Hematopoietic multipotent progenitor cell treated with erythropoietin and hydrocortisone succinate and interleukin-3 and kit ligand, for 17 days (in vitro differentiated cells): ENCODE measurements at places on chromosomes 13 and 19.
A peak's percentile ranks its signal among the peaks of the same experiment; 100 is the strongest.

DNA sequence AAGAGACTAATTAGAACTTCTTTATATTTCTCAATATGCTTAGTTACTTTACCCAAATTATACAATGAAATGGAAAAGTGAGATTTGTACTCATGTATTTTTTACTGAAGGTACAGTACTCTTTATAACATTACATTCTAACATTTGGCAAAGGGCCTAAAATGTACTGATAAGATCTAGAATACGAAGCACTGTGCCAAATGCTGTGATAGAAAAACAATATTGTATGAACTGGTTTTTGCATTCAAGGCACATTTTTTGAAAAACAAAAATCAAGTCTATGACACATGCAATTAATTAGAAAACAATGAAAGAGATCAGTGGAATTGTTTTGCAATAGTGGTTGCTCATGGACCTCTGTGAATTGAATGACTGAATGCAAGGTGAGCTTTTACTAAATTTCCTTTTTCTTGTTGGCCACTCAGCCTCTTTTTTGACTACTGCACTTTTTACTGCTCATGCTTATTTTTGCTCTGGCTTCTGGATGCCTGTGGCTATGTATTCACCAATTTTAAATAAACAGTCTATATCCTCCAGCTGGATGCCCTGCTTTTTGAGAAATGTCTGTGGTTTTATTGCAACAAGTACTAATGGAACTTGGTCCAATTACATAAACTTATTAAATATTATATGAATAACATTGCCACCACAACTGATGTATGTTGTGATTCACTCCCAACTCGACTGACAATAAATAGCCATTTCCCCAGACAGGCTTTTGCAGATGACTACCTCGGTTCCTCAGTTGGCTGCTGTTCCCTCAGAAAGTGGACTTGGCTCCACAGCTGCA is 41.4 kb upstream of the OBI1 start:
- DNase-seq, result no peak

- no peak for DNase-seq
Measured at GRCh38 chr13:114024603-114025404, 50.9 kb upstream of the C13orf46 start.

- no peak for DNase-seq
Measured at GRCh38 chr13:79987323-79987722, 353.6 kb downstream of the SPRY2 start.

DNA sequence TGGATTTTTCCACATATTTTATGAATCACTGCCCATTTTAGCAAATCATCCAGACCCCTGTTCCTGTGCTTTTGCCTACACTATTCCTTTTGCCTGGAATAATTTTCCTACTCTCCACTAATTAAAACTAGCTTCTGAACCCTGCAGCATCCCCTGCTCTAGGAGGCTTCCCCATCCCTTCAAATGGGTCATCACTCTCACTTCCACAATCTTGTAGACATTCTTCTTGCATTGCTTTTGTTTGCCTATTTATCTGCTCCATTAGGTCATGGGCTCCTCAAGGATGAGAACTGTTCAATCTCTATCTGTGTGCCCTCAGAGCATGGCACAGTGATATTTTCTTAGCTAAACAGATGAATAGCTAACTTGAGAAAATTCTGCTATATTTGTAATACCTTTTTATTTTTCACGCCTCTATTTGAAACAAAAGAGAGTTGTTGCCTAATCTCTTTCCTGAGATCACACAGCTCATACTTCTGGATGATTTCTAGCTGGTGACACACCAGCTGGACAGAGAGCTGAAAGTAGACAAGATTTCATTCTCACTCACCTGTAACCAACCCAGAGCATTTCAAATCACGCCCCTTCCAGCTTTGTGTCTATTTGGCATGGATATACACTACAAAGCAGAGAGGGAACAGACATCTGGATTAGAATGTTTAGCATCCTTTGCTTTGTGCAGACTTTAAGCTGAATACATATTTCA is 466.0 kb downstream of the FOXO1 start:
- DNase-seq, result no peak

DNA sequence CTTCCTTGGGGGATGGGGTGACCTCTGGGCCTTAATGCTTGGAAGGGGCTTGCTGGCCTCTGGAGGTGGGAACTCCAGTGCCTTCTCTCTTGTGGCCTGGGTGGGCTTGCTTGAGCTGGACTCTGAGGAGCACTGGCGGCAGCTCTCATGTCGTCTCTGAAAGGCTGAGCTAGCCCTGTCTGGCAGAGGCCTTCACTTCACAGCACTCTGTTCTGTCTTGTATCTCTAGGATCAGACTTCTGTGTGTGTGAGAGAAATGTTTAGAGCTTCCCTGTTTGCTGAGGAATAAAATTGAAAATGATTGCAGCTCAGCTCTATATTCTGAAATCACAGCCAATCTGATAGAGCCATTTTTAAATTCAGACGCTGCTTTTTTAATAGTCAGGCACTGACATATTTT is 185.3 kb downstream of the KCNRG start:
- no peak for DNase-seq

DNA sequence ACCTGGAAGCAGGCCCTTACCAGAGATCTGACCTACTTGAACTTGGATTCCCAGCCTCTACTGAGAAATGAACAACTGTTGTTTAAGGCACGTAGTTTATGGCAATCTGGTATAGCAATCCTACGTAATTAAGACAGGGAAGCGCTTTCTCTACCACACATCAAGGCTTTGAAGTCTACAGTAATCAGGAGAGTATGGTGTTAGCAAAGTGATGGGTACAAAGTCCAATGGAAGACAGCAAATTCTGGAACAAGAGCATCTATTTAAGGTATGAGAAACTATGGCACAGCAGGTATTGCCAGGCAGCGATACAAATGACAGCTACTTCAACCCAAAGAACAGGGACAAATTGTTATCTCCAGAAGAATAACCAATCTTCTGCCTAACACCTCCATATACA is 3.1 kb downstream of the ZNF563 start:
- DNase-seq, result no peak

GRCh38 chr19:3298853-3299449 is 67.4 kb upstream of the NFIC start:
- no peak for DNase-seq

- DNase-seq, result peak; percentile 93
Measured at GRCh38 chr19:2266183-2266993, 10.2 kb upstream of the JSRP1 start.

DNA sequence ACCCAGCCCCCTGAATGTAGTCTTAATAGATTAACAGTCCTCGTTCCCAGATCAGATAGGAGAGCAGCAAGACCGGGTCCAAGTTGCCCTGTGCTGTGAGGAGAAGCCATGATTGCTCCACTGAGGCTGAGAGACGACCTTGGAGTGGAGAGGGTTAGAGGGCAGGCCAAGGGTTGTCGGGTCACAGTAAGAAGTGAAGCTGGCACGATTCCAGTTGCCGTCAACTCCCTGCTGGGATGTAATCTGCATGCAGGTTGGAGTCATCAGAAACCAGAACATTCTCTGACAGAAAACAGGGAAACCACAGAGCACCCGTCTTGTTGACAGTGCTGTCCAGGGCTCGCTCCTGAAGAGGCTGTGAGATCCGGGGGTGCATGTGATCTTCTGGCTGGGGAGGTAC is 19.0 kb upstream of the ATP11A start:
- no peak for DNase-seq

DNA sequence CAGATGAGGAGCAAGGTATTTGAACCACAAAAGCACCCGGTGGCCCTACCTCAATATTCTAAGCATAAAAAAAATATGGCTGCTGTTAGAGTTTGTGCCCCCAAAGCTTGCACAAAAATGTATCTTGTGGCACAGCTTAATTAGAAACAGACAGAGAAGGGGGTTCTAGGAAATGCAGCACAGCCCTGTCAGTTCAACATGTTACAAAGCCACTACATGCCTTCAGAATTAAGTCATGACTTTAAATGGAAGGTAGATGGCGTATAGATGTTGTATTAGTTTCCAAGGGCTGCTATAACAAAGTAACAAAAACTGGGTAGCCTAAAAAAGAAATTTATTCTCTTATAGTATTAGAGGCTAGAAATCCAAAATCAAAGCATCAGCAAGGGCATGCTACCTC is 703.8 kb downstream of the DIAPH3 start:
- no peak for DNase-seq

GRCh38 chr19:38557205-38557799 is 60.5 kb downstream of the MAP4K1 start:
- peak; percentile 51 for DNase-seq

DNA sequence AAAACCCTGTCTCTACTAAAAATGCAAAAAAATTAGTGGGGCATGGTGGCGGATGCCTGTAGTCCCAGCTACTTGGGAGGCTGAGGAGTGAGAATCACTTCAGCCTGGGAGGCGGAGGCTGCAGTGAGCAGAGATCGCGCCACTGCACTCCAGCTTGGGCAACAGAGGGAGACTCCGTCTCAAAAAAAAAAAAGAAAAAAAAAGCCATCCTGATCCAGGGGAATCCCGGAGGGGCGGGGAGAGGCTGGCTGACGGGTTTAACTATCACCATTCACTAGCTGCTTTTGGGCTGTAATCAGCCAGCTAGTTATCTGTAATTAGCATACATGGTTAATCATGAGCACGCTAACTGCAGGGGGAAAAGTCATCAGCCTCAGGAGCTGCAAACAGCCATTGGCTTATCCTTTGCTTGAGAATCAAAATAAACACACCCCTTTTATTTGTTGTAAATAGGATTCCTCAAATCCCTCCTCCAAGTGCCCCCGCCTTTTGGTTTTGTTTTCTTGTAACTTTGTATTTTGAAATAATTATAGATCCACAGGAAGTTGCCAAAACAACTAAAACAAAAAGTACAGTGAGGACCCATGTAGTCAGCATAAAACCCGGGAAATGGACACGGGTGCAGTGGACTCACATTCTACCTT is 9.6 kb downstream of the FSD1 start:
- no peak for DNase-seq

DNA sequence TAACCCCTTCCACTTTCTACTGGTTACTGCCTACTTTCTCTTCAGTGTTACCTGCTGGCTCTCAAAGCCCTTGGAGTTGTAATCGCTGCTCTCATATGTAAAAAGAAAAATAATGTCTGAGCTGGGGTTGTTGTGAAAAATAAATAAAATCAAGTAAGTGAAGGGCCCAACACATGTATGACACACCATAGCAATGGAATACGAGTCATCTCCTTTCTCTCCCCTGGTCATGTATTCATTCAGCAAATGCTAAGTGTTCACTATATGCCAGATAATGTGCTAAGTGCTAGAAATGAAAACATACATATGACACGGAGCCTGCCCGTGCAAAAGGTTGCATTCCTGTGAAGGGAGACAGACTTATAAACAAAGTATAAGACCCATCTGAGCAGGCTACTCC is 535.0 kb downstream of the RFC3 start:
- DNase-seq, result no peak

GRCh38 chr13:45481688-45482087 is 16.9 kb downstream of the COG3 start:
- no peak for DNase-seq

DNA sequence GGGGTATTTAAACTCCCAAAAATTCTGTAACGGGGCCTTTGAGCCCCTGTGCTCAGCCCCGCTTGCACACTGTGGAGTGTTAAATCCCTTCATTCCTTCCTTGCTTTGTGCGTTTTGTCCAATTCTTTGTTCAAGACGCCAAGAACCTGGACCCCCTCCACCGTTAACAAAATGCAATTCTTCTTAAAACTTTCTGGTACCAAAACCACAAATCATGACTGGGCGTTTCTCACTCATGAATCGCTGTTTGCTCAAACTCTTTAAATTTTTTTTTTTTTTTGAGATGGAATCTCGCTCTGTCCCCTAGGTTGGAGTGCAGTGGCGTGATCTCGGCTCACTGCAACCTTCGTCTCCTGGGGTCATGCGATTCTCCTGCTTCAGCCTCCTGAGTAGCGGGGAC is 881 bp downstream of the ZNF20 start:
- DNase-seq, result no peak

GRCh38 chr13:39036212-39036611 is 1.7 kb downstream of the PROSER1 start:
- no peak for DNase-seq

DNA sequence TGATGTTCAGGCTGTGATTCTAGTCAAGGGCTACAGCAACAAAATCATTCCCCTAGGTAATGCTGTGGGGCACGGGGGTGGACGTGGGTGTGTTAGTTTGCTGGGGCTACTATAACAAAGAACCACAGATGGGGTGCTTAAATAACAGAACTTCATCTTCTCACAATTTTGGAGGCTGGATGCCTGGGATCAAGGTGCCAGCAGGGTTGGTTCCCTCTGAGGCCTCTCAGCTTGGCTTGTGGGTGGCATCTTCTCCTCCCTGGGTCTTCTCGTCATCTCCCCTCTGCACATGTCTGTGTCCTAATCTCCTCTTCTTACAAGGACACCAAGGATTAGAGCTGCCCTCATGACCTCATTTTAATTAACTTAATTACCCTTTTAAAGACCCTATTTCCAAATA is 114.9 kb downstream of the ESD start:
- DNase-seq, result no peak

DNA sequence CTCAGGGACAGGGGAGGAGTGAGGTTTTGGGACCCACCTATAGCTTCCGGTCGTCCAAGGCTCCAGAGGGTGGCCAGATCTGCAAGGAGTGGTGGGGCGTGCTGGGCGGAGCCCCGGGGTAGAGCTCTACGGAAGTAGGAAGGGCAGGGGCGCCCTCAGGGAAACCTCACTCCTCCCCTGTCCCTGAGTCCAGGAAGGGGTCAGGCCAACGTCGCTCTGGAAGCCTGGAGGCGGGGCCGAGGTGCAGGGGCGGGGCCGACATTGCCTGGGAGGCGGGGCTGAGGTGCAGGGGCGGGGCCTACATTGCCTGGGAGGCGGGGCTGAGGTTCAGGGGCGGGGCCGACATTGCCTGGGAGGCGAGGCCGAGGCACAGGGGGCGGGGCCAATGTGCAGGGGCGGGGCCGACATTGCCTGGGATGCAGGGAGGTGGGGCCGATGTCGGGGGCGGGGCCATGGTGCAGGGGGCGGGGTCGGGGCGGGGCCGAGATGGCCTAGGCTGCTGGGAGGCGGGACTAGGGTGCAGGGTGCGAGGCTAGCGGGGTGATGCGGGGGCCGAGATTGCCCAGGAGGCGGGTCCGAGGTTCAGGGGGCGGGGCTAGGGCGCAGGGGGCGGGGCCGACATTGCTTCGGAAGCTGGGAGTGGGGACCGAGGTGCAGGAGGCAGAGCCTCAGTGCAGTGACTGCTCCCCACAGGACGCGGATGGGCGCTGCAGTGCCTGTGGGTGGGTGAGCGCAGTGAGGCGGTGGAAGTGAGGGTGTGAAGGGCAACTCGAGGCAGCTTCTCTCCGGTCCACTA is 4.9 kb upstream of the PALM start:
- peak; percentile 64 for DNase-seq

- DNase-seq, result no peak
Measured at GRCh38 chr19:56294549-56294948, 20.1 kb downstream of the ZSCAN5A start.
